Dermis microvascular lymphatic vessel endothelial cell (primary cell): ENCODE measurements at places on chromosomes 4 and X. TPM values are rescaled to one million over a fixed set of nuclear protein-coding genes. Genes with fewer than 3 reads are reported as not detected.

The MAGEH1 gene
- 11.7 and 18.6 TPM in 2 replicates for total RNA-seq

The SYN1 gene
- total RNA-seq, result under 0.01 and 0.13 TPM in 2 replicates

The ADGRG4 gene
- total RNA-seq, result under 0.01 TPM in 1 of 2 replicates, not detected in the other

The MAGEA9B gene
- not detected in 2 replicates for total RNA-seq

The ZNF330 gene
- 18.9 and 21.6 TPM in 2 replicates for total RNA-seq

The COL4A5 gene
- total RNA-seq, result 30.7 and 34.9 TPM in 2 replicates

The NPNT gene
- total RNA-seq, result under 0.01 and 0.13 TPM in 2 replicates

The MTTP gene
- not detected in 2 replicates for total RNA-seq

The FGF5 gene
- total RNA-seq, result 0.13 TPM in 2 replicates

The ANXA10 gene
- total RNA-seq, result 0.13 TPM in 2 replicates

The GC gene
- not detected in 2 replicates for total RNA-seq

The FRMPD4 gene
- not detected in 2 replicates for total RNA-seq

The HMX1 gene
- under 0.01 TPM in 1 of 2 replicates, not detected in the other for total RNA-seq

The HPSE gene
- total RNA-seq, result 9.2 and 19.7 TPM in 2 replicates

The SPATA18 gene
- total RNA-seq, result 1.9 and 2.2 TPM in 2 replicates

The PNMA5 gene
- not detected in 2 replicates for total RNA-seq

The CDKN2AIP gene
- total RNA-seq, result 13.1 and 14.7 TPM in 2 replicates

The PNMA6F gene
- total RNA-seq, result not detected in 2 replicates

The SASH3 gene
- total RNA-seq, result not detected in 2 replicates

The REELD1 gene
- not detected in 2 replicates for total RNA-seq

The CLTRN gene
- total RNA-seq, result under 0.01 TPM in 1 of 2 replicates, not detected in the other

The FGFBP2 gene
- not detected in 2 replicates for total RNA-seq

The LYAR gene
- total RNA-seq, result 8.1 and 9.1 TPM in 2 replicates

The CT45A2 gene
- not detected in 2 replicates for total RNA-seq
